NCI-H446 (cell line): ENCODE measurements at places on chromosomes 3 and 15.
A peak's percentile ranks its signal among the peaks of the same experiment; 100 is the strongest.

GRCh38 chr3:98733053-98733811, 29.9 kb upstream of the ST3GAL6 start:
- no peak for DNase-seq

- no peak for DNase-seq
These were observed 221.4 kb upstream of the NANOGP8 start for GRCh38 chr15:35306361-35306981.

GRCh38 chr3:32240159-32240545, 1.7 kb downstream of the CMTM8 start:
- no peak for DNase-seq

DNA sequence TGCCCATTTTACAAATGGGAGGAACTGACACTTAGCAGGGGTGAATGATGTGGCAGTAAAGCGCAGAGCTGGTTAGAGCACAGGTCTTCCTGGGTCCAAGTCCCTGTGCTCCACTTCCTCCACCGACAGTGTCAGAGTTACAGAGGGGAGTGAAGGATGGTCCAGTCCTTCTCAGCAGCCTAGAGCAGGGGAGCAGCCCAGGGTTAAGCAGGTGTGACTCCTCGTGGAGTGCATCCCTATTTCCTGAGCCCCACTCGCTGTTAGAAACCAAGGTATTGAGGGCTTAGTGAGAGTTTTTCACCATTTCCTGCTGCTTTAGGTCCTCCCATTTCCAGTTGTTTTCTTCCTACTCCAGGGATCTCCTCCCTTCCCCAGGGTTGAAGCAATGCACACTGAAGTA, 75.4 kb downstream of the GHSR start:
- DNase-seq = no peak

- DNase-seq = no peak
These were observed 103.6 kb upstream of the RASGRP1 start for GRCh38 chr15:38667890-38668850.

DNA sequence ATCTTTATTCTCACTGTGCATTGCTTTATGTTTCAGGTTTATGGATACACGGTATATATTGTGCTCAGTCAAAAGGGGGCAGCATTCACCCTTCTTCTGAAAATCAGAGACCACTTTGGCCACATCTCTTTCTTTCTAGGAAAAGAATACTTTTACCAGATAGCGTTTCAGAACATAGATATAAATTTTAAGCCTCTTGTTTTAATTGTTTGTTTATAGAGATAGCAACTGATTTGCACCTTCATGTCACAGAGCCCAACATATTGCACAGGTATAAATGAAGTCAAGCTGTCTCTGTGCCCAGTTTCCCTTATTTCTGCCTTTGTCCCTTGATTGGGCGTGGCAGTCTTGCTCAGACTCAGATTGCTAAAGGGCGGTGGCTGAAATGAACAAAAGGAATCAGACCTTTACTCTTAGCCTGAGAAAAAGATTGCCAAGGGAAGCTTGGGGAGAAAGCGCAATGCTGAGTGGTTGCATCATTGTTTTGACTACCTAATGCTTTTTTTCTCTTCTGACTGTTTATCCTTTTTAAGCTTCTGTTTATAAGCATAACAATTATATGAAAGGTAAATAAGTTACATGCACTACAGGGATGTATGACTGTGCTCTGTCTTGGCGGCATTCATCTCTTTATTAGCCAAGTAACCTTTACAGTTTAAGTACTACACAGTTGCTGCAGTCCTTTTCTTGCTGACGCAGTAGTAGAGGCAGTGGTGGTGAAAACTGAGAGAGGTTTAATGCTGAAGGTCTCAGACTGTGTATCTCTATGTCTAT, 70.8 kb upstream of the ZBTB20 start:
- DNase-seq = peak; percentile 78

DNA sequence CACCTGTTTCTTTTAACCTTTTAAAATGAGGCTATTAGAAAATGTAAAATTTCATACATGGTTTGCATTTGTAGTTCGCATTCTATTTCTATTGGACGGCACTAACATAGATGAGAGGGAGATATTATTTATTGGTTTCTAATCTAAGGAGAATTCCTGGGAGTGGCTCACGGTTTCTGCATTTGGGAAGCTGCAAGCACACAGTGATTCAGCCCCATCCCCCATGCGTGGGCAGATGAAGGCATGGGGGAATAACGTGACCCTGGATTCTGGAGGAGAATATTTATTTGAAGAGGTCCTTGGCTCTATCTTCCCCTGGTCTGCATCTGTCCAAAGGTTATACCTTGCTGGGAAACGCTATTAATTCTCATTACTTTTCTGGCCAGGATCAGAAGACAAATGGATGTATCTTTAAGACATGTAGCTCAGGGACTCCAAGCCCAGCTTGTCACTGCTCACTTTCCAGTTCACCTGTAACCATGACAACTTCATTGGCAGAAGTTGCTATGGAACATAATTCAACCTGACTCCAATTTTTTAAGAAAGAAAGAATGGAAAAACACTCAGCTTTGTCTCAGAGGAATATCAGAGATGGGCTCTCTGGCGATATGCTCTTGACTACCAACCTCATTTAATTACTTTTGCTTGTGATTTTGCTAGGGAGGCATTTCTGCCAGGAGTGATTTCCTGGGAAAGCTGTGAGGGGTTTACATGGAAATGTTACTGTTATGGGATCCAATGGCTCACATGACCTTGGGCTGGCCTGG, 27.2 kb upstream of the POMGNT2 start:
- no peak for DNase-seq

DNA sequence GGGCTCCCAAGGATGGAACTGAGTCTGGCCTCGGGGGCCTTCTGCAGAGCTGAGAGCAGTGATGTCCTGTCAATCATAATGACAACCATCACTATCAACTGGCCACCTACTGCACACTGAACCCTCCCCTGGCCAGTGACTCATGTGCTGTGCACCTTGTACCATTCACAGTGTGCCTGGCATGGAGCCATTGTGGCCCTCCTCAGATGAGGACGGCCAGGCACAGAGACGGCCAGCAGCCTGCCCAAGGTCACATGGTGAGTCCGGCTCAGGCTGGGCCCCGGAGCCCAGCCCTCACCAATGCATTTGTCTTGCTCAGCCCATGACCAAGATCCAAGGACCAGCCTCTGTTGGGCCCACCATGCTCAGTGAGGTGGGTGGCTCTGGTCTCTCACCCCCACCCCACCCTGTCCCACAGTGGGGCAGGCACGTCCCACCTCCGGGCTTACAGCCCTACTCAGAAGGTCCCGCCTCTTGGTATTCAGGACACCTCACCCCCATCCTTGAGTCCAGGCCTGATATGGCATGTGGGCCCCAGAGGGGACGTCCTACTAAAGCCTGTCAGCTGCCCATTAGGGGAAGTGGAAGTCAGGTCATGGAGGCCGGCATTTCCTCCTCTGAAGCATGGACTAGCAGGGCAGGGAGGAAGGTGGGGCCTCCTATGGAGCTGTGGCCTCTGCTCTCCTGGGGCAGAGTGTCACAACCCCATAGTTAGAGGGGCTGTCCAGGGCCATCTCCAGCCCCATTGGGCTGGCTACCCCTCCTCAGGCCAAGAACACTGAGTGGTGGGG, 35.9 kb upstream of the TMEM115 start:
- DNase-seq = no peak

- DNase-seq = no peak
These were observed 37.9 kb downstream of the MYO5C start for GRCh38 chr15:52257734-52258062.

DNA sequence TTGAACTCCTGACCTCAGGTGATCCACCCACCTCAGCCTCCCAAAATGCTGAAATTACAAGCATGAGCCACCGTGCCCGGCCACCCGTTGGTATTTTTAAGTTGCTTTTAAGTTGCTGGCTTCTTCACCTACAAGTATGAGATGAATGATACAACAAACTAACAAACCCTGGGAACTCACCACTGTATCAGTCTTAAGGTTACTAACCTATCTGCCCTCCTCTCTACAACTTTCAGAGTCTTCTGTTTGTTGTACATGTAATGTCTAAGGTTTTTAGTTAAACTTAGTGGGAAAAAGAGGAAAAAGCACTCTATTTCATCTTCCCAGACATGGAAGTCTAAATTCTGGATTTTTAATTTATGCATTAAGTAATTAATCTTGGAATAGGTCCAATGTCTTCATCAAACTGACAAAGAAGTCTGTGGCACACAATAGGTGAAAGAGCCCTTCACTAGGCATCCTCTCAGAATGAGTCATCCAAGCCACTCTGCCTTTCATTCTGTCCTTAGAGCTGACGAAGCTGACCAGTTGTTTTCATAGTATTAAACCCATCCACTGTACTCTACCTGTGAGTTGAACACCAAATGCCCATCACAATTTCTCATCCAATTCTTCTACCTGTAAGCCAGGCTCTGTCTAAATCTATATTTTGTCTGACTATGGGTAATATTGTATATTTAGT, 936.1 kb downstream of the TUSC7 start:
- no peak for DNase-seq

DNA sequence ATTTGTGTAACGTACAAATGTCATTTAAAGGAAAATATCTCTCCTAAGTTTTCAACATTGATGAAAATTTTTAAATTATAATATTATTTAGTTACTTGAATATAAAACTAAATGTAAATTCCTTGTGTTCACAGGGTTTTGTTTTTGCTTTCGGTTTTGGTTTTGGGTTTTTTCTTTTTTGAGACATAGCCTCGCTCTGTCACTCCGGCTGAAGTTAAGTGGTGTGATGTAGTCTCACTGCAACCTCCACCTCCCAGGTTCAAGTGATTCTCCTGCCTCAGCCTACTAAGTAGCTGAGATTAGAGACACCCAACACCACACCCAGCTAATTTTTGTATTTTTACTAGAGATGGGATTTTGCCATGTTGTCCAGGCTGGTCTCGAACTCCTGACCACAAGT, 79.3 kb upstream of the TCF12 start:
- DNase-seq = no peak

GRCh38 chr15:31216215-31216911, 110.3 kb upstream of the KLF13 start:
- no peak for DNase-seq

DNA sequence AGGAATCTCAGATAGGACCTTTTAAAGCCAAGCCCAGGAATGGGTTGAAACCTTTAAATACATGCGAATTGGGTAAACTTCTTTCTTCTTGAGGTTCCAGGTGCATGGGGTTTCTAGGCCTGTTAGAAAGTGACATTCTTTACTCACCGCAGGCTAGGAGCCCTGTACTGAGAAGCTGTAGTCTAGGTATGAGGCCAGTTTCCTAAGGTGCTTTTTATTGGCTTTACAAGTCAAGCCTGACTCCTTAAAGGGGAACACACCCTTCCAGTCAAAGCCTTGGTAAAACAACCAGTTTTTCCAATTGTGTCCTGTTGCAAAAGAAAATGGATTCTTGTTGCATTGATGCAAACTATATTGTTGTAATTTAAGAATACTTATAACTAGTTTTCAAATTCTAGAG, 76.1 kb upstream of the ATP11B start:
- DNase-seq = no peak
